ENCODE measurements at places on chromosomes 11 and 22. TPM values are rescaled to one million over a fixed set of nuclear protein-coding genes. Genes with fewer than 3 reads are reported as not detected.

DNA sequence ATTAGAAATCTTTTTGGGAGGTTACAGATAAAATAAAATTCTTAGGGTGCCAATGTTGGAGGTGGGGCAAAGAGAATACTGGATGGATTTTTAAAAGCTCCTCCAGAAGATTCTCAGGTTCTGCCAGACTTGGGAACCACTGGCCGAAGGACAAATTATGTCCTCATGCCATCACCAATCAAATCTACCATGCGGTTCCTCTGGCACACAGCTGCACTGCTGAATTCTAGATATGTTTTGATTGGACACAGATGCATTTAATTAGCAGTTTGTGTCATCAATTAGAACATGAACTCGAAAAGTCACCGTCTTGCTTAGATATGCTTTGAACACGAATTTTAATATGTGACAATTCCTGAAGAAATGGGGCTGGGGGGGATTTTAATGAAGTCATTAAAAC, 1269.2 kb downstream of the LRRC4C start:
- H3K27ac ChIP-seq = no peak overlapping the region
- no peaks in the 10 kb centered on the region for H3K36me3 ChIP-seq
- H3K4me1 ChIP-seq = no peaks in the 10 kb centered on the region
- no peak overlapping the region for H3K4me3 ChIP-seq

- DNase-seq = peak; percentile 4
- no peaks in the 10 kb centered on the region for H3K36me3 ChIP-seq
- H3K4me1 ChIP-seq = no peaks in the 10 kb centered on the region
Measured at GRCh38 chr22:49035818-49036457, 791.7 kb downstream of the BRD1 start.

The VSIG10L2 gene
- total RNA-seq = 0.48 TPM

DNA sequence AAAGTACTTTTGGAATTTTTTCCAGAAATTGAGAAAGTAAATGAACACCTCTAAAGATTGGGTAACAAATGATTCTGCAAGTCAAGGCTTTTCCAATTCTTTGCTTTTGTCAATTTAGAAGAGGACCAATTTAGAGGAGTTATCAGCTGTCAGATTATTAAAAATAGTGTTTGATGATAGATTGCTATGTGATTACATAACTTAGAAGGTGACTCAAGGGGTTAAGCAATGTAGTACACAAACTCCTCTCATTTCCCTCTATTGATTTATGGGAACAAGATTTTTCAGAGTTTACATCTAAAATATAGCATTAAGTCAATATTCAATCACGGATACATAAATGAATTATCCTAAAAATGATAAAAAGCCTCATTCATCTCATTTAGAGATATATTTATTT, 70.3 kb downstream of the INSC start:
- no peak overlapping the region for H3K4me3 ChIP-seq
- no peaks in the 10 kb centered on the region for H3K27me3 ChIP-seq
- no peak for DNase-seq
- no peak overlapping the region for H3K27ac ChIP-seq
- no peaks in the 10 kb centered on the region for H3K36me3 ChIP-seq

The DDIAS gene
- total RNA-seq = 3.1 TPM

The C11orf87 gene
- not detected for total RNA-seq

GRCh38 chr11:84419616-84420015, 1133.4 kb upstream of the CCDC90B start:
- H3K4me3 ChIP-seq = no peak overlapping the region
- no peaks in the 10 kb centered on the region for H3K27me3 ChIP-seq
- no peaks in the 10 kb centered on the region for H3K36me3 ChIP-seq
- H3K4me1 ChIP-seq = no peaks in the 10 kb centered on the region
- no peak overlapping the region for H3K27ac ChIP-seq

DNA sequence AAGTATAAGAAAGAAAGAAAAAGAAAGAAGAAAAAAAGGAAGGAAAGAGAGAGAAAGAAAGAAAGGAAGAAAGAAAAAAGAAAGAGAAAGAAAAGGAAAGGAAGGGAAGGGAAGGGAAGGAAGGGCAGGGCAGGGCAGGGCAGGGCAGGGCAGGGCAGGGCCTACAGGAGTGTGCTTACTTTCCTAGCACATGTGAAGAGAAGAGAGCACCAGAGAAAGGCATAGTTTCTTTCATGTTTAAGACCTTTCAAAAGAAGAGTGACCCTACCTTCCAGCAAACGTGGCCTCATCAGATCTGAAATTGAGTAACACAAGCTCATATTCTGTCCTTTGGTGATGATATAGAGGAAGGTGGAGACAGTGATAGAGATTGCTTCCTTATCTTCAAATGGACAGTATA, 899.3 kb upstream of the RAG2 start:
- no peaks in the 10 kb centered on the region for H3K36me3 ChIP-seq
- DNase-seq = no peak
- no peak overlapping the region for H3K27ac ChIP-seq

- H3K4me1 ChIP-seq = no peaks in the 10 kb centered on the region
- H3K27ac ChIP-seq = no peak overlapping the region
Measured at GRCh38 chr22:39205344-39206021, 39.3 kb downstream of the PDGFB start.

DNA sequence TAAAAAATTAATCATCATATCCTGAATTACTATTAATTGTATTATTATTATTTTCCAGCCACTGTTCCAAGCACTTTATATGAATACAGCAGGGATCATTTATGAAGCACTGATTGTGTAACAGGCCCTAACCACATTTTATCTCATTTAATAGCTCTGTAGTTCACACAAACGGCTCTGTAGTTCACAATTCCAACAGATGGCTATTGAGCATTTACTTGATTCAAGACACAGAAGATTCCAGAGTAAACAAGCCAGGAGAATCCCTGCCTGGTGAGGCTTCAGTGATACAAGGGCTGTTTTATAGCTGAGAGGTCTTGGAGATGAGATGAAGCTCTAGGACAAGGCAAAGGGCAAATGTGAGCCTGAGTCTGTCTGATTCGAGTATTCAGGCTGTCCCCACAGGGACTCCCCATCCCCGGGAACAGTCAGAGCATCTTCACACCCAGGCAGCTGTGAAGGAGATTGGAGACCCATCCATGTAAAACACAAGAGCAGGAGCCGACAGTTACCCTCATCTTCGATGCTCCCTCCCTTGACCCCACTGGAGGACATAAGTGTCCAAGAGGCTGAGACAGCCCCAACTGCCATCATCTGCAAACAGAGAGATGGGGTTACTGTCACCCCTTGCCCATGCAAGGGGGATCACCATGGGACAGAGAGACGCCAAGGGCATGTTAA, 222.5 kb downstream of the MN1 start:
- H3K36me3 ChIP-seq = no peaks in the 10 kb centered on the region
- H3K27me3 ChIP-seq = no peaks in the 10 kb centered on the region
- H3K4me3 ChIP-seq = no peak overlapping the region
- no peak for DNase-seq

DNA sequence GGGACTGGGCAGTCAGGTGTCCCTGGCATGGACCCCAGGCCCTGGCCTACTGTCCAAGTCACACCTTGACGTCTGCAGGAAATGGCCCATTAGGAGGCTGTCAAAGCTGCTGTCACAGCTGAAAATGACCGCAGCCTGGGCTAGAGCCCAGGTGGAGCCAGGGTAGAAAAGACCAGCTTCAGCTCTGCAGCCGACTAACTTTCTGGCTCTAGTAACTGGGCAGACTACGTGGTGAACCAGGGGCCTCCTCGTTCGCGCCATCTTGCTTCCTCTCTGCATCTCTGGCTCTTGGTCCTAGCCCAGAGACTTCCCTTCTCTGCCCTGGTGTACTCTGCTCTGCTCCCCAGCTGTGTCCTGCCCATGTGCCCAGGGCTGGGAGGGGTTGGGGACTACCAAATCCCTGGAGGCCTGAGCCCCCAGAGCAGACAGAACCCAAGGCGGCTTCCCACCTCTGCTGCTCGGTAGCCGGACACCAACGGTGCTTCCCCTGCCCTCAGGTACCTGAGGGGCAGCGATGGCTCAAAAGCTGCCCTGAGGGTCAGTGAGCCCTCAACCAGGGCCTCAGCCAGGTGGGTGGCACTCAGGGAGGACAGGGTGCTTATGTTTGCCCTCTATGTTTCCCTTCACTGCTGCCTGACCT, 19.7 kb downstream of the SART1 start:
- DNase-seq = no peak
- H3K4me3 ChIP-seq = no peak overlapping the region
- no peak overlapping the region for H3K27ac ChIP-seq

- no peak for DNase-seq
Measured at GRCh38 chr11:12783765-12784164, 109.5 kb downstream of the TEAD1 start.

- no peaks in the 10 kb centered on the region for H3K4me1 ChIP-seq
- DNase-seq = no peak
Measured at GRCh38 chr22:27311698-27312550, 489.6 kb downstream of the MN1 start.

- H3K27ac ChIP-seq = no peak overlapping the region
- no peaks in the 10 kb centered on the region for H3K36me3 ChIP-seq
- no peaks in the 10 kb centered on the region for H3K27me3 ChIP-seq
- no peak for DNase-seq
- no peak overlapping the region for H3K4me3 ChIP-seq
Measured at GRCh38 chr11:83611031-83611430, 324.9 kb upstream of the CCDC90B start.

The ANO5 gene
- 3.6 TPM for total RNA-seq

The PRRG4 gene
- 2.0 TPM for total RNA-seq

DNA sequence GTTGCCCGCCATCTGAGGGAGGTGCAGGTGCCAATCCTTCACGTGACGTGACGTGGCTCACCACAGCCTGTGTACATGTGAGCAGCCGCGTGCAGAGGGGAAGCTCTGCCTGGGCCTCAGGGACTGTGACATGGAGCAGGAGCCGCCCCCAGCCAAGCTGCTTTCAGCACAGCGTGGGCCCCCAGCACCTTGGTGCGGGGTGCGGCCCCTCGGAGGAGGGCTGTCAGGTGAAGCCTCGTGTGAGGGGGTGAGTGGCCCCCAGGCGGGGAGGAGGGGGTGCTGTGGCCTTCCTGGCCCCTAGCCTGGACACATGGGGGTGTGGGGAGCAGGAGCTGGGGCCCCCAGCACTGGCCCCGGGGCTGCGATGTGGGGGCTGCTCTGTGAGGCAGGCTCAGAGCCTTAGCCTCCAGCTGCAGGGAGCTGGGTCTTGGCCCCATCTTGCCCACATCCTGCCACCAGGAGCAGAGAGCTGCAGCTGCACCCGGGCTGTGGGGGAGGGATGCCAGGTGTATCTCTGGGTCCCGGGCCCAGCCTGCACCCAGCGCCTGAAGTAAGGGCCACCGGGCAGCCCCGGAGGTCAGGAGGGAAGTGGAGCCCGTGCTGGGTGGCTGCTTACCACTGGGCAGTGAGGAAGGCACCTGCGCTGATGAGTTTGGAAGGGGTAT, at the start of gene ADORA2A:
TSS of gene ADORA2A (plus strand) at position 100 of the 665 bp plus-strand sequence. CDS start 5,806 bp downstream, outside the sequence.
- H3K4me3 ChIP-seq = no peak within 1 kb of the TSS
- no peaks in the 10 kb centered on the region for H3K27me3 ChIP-seq
- H3K4me1 ChIP-seq = no peaks in the 10 kb centered on the region
- peak; percentile 80 for DNase-seq
- no peak within 1 kb of the TSS for H3K27ac ChIP-seq

The HDHD5 gene
- total RNA-seq = 15.1 TPM

- no peaks in the 10 kb centered on the region for H3K27me3 ChIP-seq
- DNase-seq = no peak
- no peaks in the 10 kb centered on the region for H3K36me3 ChIP-seq
- H3K4me3 ChIP-seq = no peak overlapping the region
Measured at GRCh38 chr11:113994077-113994954, 19.4 kb downstream of the HTR3A start.

DNA sequence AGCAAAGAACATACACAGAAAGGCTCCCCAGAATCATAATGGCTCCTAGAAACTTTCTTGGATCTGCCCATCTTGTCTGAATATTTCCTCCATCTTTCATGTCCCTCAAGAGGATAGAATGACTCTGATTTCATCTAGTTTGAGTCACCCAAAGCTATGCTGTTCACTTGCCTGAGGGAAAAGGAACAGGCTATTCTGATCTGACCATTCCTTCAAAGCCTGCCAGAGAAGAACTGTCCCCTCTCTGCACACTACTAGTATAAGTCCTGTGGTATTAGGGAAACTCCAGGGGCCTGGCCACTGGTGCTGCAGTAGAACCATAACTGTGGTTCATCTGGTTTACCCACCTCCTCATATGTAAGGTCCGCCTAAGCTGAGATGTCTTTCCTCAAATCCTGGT, 2.4 kb upstream of the PATE1 start:
- H3K27me3 ChIP-seq = no peaks in the 10 kb centered on the region
- no peak overlapping the region for H3K4me3 ChIP-seq
- DNase-seq = no peak

- H3K27ac ChIP-seq = no peak overlapping the region
- no peaks in the 10 kb centered on the region for H3K36me3 ChIP-seq
- no peaks in the 10 kb centered on the region for H3K4me1 ChIP-seq
- no peaks in the 10 kb centered on the region for H3K27me3 ChIP-seq
- DNase-seq = no peak
- H3K4me3 ChIP-seq = no peak overlapping the region
Measured at GRCh38 chr11:122516686-122517085, 138.8 kb upstream of the UBASH3B start.

GRCh38 chr11:655036-655726, 18.1 kb downstream of the DRD4 start:
- H3K36me3 ChIP-seq = no peaks in the 10 kb centered on the region
- H3K27me3 ChIP-seq = no peaks in the 10 kb centered on the region
- H3K4me1 ChIP-seq = no peaks in the 10 kb centered on the region
- no peak for DNase-seq
- no peak overlapping the region for H3K27ac ChIP-seq
- no peak overlapping the region for H3K4me3 ChIP-seq

The PKP3 gene
- total RNA-seq = 0.42 TPM

The ANO1 gene
- total RNA-seq = 65.6 TPM

The TANGO2 gene
- 45.3 TPM for total RNA-seq

The APLNR gene
- 17.8 TPM for total RNA-seq

- no peak overlapping the region for H3K27ac ChIP-seq
- no peaks in the 10 kb centered on the region for H3K27me3 ChIP-seq
- no peaks in the 10 kb centered on the region for H3K36me3 ChIP-seq
- no peaks in the 10 kb centered on the region for H3K4me1 ChIP-seq
- DNase-seq = peak; percentile 47
Measured at GRCh38 chr22:46776876-46777608, 14.6 kb downstream of the TBC1D22A start.

The DDX6 gene
- 105 TPM for total RNA-seq

The JHY gene
- total RNA-seq = 6.1 TPM

The APOL5 gene
- total RNA-seq = not detected

- H3K36me3 ChIP-seq = no peaks in the 10 kb centered on the region
- no peaks in the 10 kb centered on the region for H3K27me3 ChIP-seq
- H3K4me1 ChIP-seq = no peaks in the 10 kb centered on the region
- no peak for DNase-seq
- no peak overlapping the region for H3K4me3 ChIP-seq
- H3K27ac ChIP-seq = no peak overlapping the region
Measured at GRCh38 chr22:25992331-25992730, 176.9 kb upstream of the SEZ6L start.

The OR10A2 gene
- not detected for total RNA-seq

- no peaks in the 10 kb centered on the region for H3K36me3 ChIP-seq
- H3K4me3 ChIP-seq = no peak overlapping the region
Measured at GRCh38 chr22:25929321-25929878, 187.4 kb downstream of the MYO18B start.

Measured in aorta (tissue), 5 donors.